Nephron progenitor cell (in vitro differentiated cells): ENCODE measurements at places on chromosomes 5 and 9.

DNA sequence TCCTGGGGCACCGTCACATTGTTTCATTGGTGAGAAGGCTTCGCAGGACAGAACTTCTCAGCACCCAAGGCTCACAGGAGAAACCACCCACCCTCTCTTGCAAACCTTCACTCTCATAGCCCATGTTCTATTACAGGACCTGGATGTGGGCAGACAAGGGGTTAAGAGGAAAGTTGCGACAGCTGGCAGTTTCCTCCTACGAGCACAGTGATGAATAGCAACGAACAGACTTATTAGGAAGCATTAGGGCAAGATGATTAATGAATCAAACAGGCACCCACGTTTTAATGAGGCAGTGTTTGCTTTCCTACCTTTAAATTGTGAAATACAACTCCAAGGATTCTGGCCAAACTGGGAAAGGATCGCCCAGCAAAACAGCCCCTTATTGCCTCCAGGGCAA lies 339.3 kb downstream of the DRD1 start:
- no peak for DNase-seq

- no peak for DNase-seq
These were observed 13.4 kb downstream of the ELOVL7 start for GRCh38 chr5:60830581-60831127.

DNA sequence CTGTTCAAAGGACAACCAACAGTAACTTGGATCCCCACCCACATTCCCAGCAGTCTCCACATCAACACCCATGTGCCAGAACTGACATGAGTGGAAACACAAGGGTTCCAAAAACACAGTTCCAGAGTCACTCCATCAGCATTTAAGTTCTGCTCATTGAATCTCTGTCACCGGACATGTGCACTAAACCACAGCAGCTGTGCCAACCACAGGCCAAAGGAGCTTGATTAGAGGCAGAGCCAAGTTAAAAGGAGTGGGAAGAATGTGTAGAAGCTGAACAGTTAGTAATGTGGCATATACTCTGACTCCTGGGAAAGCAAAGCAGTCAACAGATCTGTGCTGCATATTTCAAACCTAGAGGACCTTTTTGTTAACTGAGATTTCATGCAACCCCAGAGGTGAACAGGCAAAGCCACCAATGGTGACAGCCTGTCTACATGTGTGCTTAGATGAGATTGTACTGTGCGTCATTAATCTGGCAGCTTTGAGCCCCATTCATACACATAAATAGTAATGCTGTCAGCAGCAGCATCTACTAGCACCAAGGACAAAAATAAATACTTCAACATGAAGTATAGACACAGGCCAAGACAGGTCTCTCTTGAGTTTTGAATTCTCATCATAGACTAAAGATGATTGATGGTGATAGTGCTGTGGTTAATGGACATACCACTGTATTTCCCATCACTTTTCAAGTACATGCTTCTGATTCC lies 16.4 kb upstream of the FST start:
- no peak for DNase-seq

GRCh38 chr9:35996358-35996970 lies 38.5 kb upstream of the OR2S2 start:
- no peak for DNase-seq

DNA sequence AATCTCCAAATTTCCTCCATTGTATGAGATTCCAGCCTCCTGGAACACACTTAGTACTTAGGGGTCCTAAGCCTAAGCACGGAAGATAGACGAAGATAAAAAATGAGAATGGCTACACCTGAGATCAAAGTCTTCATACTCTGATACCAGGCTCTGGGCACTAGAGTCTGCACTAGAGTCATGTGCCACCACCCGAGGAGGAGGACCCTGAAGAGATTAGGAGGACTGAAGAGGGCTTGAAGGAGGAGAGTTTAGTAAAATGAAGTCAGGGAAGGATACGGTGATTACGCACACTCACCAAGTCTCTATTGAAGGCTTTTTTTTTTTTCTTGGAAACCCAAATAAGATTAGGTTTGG lies 573 bp upstream of the SPATA24 start:
- no peak for DNase-seq

GRCh38 chr5:111954516-111955395 lies 197.8 kb upstream of the NREP start:
- no peak for DNase-seq

DNA sequence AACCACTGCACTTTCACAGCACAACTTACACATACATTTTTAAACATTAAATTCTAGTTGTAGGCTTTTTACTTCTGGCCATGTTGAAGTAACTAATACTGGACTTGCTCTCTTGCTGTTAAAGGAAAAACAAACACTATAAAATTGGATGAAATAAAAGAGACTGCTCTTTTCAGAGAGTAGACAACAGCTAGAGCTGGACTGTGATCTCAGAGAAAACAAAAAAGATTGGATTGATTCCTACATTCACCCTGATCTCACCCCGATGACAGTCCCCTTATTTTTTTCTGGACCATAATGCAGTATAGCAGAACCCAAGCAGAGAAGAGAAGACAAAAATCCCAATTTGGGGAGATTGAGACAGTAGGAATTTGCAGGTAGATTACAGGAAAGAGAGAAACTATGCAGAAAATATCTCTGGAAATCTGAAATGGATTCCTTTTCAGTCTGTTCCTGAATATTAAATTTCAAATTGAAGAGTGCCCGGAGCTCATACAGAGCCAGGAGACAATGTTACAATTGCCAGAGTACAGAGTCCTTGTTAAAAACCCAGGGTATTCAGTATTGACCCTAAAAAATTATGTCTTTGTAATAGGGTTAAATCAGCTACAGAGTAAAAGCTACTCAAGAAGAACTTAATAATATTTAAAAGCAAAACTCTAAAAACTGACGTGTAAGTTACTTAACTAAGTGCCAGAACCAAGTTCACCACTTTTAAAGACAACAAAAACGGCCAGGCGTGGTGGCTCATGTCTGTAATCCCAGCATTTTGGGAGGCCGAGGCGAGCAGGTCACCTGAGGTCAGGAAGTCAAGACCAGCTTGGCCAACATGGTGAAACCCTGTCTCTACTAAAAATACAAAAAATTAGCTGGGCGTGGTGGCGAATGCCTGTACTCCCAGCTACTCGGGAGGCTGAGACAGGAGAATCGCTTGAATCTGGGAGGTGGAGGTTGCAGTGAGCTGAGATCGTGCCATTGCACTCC lies 208.6 kb downstream of the MPDZ start:
- no peak for DNase-seq

GRCh38 chr5:59840200-59840601 lies 53.3 kb downstream of the PDE4D start:
- no peak for DNase-seq

DNA sequence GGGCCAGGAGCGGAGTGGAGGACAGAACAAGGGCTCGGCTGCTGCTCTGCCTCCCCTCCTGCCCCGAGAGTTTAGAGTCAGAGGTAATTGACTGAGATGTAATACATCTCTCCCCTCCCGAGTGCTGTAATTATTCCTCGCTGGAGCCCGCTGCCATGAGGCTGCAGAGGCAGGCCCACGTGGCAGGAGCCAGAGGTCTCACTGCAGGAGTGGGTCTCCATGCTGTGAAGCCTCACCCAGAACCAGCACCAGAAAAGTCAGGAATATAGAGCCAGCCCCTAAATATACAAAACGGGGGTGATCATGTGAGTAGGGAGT lies 2.5 kb downstream of the FAM163B start:
- DNase-seq: no peak

- DNase-seq: no peak
These were observed 28.9 kb downstream of the PLPP7 start for GRCh38 chr9:131318231-131319085.

GRCh38 chr9:126724226-126724625 lies 80.6 kb upstream of the ZBTB43 start:
- no peak for DNase-seq

GRCh38 chr9:36127652-36128244 lies 8.8 kb upstream of the GLIPR2 start:
- DNase-seq: no peak

GRCh38 chr5:38845526-38846378 lies at the start of gene OSMR:
Gene OSMR (plus strand): TSS chr5:38846012. CDS start chr5:38869045, 23,033 bp downstream.
- peak; percentile 73 for DNase-seq

GRCh38 chr5:107058803-107059202 lies 611.9 kb downstream of the EFNA5 start:
- DNase-seq: no peak

DNA sequence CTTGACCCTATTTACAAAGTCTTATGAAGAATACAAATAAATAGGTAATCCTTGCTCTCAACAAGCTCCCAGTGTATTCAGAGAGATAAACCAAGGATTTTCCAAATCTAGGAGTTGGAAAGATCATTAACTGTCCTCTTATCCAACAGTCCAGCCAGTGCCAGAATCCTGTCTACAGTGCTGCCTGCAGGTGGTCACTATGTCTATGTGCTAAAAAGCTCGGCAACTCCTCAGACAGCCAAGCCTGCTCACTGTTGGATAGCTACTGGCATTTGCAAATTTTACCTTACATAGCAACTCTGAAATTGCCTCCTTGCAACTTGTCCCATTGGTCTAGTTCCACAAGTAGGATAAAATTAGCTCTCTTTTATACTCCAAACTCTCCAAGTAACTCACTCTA lies 187.4 kb downstream of the DCP2 start:
- DNase-seq: no peak

DNA sequence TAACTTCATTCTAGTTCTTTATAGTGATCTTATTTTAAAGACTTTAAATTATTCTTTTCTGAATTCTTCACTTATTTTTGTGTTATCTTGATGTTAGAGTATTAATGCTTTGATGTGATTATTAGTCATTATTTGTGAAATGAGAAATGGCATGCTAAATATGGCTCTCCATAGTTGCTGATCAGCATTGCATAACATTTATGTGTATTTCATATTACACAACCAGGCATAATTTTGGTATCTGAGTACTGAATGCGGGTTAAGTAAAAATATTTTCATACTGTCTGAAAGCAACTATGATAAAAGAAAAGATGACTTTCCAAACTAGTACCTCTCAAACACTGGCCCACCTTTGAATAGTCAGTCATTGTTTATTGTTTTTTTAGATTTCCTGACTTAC lies 41.1 kb upstream of the CCNH start:
- DNase-seq: no peak

DNA sequence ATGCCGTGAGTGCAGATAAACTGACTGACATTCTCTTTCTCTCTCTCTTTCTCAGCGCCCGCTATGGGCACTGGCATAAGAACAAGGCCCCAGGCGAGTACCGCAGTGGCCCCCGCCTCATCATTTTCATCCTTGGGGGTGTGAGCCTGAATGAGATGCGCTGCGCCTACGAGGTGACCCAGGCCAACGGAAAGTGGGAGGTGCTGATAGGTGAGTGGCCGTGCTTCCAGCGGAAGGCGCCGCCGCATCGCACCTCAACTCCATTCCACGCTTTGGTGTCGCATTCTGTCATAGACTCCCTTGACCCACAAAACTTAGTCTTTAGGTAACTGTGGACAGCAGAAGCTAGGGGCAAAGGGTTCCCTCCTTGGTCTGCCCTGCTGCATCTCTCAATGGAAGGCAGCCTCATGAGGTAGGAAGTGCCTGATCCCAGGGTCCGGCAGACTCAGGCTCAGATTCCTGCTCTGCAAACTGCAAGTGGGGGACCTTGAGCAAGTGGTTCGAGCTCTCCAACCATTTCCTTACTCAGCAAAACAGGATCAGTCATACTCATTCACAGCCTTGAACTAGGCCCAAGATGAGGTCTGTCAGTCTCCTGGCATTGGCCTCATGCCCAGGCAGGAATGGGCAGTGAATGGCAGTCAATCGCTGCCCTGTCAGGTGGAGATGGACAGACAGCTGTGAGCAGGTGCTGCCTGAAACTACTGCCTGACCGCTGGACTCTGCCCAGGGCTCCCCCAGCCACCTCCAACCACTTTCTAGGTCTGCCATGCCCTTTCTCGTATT lies 24.2 kb upstream of the CFAP157 start:
- DNase-seq: no peak

DNA sequence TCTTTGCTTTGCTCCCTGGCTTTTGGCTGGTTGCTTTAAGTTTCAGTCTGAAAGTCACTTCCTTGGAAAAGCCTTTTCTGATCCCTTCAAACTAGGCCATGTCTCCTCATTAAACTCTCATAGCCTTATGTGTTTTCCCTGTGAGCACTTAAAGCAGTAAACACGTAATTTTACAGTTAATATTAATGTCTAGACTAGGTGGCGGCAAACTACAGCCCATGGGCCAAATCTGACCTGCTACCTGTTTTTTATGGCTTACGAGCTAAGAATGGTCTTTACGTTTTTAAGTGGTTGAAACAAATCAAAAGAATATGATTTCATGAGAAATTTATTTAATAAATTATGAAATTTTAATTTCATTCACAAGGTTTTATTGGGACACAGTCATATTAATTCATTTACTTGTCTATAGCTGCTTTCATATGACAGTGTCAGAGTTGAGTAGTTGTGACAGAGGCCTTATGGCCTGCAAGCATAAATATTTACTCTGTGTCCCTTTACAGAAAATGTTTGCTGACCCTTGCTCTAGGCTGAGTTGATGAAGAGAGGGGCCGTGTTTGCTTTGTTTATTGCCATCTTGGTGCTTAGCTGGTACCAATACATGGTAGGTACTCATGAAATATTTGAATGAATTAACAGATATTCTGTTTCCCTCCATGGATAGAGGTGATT lies 7.4 kb downstream of the SLC44A1 start:
- no peak for DNase-seq

DNA sequence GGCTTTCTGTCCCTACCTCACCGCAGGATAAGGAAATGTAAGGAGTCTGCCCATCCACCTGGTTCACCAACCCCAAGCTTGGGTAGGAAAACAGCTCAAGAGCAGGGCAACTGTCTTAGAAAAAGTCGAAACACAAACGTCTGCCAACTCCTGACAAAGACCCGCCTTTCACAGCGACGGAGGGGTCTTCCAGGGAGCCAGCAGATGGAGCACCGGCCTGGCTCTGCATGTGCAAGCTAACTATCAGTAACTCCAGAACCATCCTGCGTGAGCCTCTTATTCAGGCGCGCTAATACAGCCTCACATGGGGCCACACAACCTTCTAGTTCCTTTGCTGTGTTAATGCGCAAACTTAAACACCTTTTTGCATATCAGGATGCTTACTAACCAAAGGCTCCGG lies 26.9 kb downstream of the CAMSAP1 start:
- no peak for DNase-seq

GRCh38 chr9:76323490-76323889 lies 70.7 kb downstream of the RFK start:
- no peak for DNase-seq

- no peak for DNase-seq
These were observed 9.1 kb downstream of the EPB41L4B start for GRCh38 chr9:109311731-109312130.

GRCh38 chr5:17951392-17952169 lies 317.3 kb downstream of the TAF11L14 start:
- peak; percentile 12 for DNase-seq

- DNase-seq: no peak
These were observed 52.7 kb upstream of the IL6ST start for GRCh38 chr5:56047448-56047847.
